ENCODE measurements at places on chromosomes 7 and 10.

GRCh38 chr10:22824984-22825383 is 102.9 kb upstream of the ARMC3 start:
- DNase-seq, result no peak

GRCh38 chr10:16363741-16364140 is 73.1 kb upstream of the PTER start:
- no peak for DNase-seq

- DNase-seq, result no peak
Measured at GRCh38 chr10:99430116-99430450, 341 bp downstream of the GOT1 start.

DNA sequence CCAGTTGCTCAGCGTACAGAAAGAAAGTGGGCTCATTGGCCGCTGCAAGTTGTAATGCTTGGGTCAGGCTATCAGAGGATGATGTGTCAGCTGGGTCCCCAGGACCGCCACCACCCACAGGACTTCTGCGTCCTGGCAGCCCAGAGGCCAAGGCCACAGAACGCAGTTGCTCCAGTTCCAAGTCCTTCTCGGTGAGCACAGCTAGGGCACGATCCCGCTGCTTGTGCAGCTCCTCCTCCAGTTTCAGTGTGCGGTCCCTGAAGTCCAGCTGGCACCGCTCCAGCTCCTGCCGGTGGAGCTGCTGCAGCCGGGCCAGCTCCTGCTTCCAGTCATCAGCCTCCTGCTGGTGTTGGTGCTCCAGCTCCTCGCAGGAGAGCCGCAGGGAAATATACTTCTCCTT is 3.0 kb downstream of the GCC1 start:
- no peak for DNase-seq

DNA sequence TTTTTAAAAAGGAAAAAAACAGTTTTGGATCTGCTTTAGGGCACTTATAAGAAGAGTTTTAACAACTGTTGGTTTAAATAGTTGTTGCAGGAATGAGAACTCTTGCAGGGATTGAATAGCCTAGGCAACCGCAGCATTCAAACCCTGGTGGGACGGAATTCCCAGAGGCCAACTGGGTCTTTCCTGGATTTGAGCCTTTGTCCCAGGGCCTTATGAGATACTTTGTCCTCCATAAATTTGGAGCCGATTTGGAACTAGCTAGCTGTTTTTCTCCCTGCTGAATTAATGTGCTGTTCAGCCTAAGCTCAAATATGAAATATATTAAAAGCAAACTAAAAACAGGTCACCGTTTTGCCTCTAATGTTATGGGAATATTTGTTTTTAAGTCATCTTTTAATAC is 109.6 kb downstream of the LRMDA start:
- no peak for DNase-seq

- no peak for DNase-seq
Measured at GRCh38 chr10:51800725-51801424, 101.5 kb upstream of the CSTF2T start.

DNA sequence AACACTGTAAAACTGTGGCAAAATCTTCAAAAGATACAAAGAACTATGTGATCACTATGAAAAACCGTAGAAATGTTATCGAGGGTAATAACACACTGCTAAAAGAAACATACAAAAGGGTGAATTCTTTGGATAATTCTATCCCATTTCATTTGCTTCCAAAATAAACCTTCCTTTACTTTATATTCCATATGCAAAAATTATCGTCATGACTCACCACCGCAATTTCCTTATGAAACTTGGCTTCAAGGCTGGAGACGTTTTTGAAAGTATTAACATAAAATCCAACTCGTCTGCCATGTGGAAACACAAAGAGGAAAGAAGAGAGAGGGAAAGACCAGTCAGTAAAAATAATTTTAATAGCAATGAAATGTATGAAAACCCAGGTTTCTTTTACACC is 165.2 kb downstream of the AMPH start:
- no peak for DNase-seq

- DNase-seq, result no peak
Measured at GRCh38 chr7:45415265-45415664, 158.9 kb upstream of the ADCY1 start.

DNA sequence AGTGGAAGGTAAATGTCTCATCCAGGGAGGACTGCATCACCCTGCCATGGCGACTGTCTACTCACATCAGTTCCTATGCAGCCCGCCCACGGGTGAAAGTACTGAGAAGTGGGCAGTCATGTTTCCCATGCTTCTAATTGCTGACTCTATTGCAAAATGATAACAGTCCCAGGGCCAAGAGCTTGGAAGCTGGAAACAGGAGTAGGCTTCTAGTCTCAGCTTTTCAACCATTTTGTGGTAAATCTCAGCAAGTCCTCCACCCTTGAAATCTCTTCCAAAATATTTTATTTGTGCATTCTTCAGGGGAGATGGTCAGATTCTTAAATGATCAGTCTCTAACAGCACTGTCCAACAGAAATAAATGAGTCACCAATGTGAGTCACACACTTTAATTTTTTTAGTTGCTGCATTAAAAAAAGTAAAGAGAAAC is 48.1 kb upstream of the TARP start:
- DNase-seq, result no peak

DNA sequence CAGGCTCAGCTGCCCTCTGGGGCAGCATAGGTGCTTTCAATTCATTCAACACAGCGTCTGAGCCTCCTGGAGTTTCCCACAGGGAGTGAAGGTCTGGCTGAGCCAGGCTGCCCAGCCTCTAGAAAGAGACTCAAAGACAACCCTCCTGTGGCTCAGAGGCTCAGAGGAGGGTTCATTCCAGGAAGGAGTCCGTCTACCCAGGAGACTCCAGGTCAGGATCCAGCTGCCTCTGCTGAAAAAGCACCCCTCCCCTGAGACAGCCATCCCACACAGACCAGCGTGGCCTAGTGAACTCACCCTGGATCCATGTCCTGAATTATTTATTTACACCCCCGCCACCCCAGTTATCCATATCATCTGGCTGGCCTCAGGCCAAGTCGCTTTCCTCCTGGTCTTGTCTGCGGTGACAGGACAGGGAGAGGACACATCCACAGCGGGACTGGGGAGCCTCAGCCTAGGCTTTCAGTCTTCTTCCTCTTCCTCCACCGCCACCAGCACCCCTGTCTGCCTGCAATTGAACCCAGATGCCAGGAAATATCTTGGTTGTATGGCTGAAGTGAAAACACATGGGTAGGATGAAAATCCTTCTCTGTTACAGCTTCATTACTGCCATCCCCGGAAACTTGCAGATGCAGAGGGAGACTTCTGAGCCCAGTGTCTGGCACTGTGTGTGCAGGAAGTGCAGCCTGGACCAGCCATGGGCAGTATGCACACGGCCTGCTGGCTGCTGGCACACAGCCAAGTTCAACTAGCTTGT is 44.0 kb upstream of the COL13A1 start:
- no peak for DNase-seq

DNA sequence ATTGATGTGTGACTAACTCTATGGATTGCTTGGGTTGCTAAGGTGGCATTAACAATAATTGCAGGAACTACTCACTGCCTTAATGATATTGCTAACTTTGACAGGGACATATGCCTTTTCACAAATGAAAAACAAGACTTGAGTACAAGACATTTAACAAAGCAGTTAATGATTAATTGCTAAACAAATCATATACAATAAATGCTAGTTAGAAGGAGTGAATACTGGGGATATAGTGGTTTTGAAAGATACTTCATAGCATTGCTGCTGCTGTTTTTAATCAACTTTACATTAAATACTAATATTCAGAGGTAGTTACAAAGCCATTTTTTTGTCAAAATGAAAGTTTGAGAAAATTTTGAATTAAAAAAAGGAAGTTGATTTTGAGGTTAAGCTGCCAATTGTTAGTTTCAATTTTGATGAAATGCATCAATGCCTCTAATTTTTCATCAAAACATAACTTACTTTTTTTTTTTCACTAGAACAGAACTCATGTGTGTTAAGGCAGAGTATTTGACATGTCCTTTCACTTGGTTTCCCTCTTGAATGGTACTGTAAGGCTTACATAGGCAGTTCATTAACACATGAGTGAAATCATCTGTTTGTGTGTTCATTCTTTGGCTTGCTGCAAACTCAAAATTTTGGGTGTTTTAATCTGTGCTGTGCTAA is 106.2 kb upstream of the SEMA3D start:
- no peak for DNase-seq

All from activated T-cell treated with anti-CD3 and anti-CD28 coated beads for 4 hours (primary cell).